ENCODE measurements at places on chromosomes 16 and 17.

DNA sequence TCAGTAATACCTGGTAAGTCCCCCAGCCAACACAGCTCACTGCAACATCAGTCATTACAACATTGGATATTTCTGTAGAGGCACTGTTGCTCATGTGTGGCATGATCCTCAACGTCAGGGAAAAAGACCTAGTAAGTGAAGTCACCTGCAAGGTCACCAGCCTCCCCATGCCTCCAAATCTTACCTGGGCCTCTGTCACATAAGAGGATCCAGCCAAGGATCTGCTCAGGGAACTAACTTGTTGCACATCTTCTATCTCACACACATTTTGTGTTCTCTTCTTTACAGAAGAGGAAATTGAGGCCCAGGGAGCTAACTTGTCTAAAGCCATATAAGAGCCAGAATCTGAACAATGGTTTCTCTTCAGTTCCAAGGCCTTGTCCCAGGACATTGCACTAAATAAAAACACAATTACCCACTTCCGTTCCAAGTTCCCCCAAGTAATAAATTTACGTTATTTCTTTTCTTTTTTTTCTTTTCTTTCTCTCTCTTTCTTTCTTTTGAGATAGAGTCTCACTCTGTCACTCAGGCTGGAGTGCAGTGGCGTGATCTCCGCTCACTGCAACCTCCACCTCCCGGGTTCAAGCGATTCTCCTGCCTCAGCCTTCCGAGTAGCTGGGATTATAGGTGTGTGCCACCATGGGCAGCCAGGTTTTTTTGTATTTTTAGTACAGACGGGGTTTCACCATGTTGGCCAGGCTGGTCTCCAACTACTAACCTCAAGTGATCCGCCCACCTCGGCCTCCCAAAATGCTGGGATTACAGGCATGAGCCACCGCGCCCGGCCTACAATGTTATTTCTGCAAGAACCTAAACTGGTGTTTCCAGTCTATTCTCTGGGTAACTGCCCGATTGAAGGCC is 1.3 kb downstream of the SHMT1 start:
- DNase-seq: no peak

DNA sequence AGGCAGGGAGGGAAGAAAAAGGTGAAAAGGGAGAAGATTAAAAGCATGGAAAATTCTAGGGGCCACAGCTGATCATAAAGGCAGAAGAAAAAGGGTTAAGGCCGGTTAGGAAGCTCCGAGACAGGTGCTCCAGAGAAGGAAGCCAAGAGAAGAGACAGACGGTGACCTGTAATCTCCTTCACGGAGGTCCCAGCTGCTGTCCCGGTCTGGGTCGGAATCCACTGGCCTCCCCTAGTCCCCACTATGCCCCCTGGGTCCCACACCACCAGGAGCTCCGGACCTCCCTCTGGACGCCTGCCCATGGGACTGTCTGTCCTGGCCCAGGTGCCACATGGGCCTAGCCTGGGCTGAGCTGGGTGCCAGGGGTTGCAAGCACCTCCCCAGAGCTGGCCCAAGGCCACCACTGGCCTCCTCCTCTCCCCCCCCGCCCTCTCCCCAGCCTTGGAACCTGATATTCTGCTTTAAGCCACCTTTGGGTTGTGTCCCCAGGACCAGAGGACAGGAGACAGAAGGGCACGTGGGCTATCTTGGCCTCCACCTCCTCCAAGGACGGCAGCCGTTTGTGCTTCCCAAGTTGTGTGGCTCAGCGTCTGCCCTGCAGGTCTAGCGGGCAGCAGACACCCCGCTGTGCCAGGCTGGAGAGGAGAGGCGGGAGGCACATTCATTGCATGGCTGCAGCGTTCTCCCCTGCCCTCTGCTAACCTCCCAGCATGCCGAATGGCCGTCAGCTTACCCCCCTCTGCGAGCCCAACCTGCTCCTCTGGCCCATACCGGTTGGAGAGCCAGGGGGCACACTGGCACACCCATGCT is 102.4 kb downstream of the ENGASE start:
- DNase-seq: no peak

GRCh38 chr16:86261379-86261778 is 248.9 kb upstream of the FOXF1 start:
- peak; percentile 56 for DNase-seq

DNA sequence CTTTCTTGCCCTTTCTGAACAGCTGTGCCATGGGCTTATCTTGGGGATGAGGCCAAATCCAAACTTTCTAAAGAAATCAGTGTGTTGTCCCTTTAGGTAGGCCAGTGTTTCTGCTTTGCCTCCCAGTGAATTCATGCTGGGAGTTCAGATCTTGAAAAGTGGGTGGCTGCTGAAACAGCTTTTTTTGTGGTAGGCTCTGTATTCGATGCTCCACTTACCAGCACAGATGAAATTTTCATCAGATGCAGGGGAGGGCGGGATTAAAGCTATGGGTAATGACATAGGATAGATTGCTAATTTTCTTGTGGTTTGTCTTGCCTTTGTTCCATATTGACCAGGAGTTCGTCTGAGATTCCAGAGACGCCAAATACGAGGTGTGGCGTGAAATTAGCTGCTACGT is 2.8 kb downstream of the SOCS7 start:
- no peak for DNase-seq

GRCh38 chr17:36756695-36757094 is 155.3 kb downstream of the MRM1 start:
- DNase-seq: no peak

GRCh38 chr16:5633845-5634440 is 536.3 kb upstream of the EEF2KMT start:
- DNase-seq: peak; percentile 63

- no peak for DNase-seq
Observed at GRCh38 chr17:245611-246010, 64.2 kb upstream of the DOC2B start.

- DNase-seq: no peak
Observed at GRCh38 chr16:11946433-11946832, 4.6 kb upstream of the NPIPB2 start.

GRCh38 chr17:50022463-50023130 is 27.6 kb upstream of the DLX3 start:
- no peak for DNase-seq

GRCh38 chr16:85492295-85492864 is 120.7 kb upstream of the GSE1 start:
- DNase-seq: no peak
